ENCODE measurements at places on chromosomes 7 and 10.

- DNase-seq, result no peak
These were observed 31.6 kb downstream of the MKLN1 start for GRCh38 chr7:131359136-131359776.

DNA sequence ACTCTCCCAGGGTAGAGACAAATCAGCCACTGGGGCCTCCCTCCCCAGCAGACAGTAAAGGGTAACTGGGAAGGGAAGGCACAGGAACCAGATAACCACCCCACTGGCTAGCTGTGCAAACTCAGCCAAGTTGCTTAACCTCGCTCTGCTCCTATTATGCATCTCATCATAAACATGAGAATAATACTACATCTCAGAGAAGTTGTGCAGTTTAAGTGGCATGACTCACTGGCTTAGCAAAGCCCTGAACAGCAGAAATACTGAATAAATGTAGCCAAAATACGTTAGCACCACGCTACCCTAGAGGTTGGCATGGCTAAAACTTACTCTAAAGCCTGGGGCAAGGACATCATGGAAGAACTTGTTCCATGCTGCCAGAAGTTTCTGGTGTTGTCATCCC, 128.1 kb upstream of the ANK3 start:
- no peak for DNase-seq

- DNase-seq, result peak; percentile 54
These were observed 57.4 kb downstream of the CHST15 start for GRCh38 chr10:124035928-124036558.

DNA sequence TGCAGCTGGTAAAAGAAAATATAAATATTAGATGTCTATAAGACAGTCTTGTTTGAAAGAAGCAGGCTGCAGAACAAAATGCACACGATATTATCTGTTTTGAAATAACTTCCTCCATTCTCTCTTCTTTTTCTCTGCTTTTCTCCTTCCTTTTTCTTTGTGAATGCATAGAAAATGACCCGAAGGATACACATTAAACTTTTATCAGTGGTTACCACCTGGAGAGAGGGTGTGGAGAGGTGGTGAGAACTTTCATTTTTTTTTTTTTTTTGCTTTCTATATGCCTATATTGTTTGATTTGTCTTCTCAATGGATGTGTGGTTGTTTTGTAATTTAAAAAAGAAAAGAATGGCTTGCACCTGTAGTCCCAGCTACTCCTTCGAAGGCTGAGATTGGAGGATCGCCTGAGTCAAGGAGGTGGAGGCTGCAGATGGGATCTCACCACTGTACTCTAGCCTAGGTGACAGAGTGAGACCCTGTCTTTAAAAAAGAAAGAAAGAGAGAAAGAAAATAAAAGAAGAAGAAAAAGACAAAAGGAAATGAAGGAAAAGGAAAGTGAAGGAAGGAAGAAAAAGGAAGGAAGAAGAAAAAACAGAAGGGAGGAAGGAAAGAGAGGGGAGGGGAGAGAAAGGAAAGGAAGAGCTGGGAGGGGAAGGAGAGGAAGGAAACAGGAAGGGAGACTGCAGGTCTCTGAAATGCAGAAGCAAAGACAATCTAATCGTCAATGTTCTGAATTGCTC, 64.4 kb downstream of the SAMD9 start:
- DNase-seq, result no peak

DNA sequence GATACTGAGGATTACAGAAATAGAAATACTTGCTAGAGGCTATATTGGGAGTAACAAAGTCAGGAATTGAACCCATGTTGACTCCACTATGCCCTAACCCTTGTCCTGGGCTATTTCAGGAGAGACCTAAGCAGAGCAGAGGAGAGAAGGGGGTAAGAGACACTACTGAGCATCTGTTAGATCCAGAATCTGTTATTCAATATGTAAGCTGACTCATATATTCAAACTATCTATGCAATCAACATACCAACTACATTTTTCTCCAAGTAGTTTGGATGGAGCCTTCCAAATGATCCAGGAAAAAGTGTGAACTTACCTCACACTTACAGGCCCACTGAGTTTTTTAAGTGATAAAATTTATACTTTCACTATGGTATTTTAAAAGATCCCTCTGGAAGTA, 216.1 kb downstream of the IMMP2L start:
- no peak for DNase-seq

DNA sequence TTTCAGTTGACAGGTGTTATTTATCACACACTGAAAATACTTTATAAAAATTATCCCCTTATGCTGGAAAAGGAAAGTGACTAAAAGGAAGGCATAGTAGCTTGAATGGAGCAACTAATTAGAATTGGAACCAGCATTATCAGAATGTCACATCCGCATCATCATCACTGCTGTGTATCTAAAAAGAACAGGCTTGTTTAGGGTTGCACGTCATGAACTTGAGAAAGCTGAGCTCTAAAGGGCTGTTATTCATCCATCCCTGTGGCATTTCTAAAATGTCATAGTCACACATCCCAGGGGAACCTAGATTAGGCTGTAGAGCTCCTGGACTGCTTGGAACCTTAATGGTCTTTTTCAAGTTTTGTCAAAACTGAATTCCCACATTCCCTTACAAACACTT, 54.4 kb downstream of the KLHDC10 start:
- DNase-seq, result no peak

GRCh38 chr7:156918635-156919034, 25.7 kb upstream of the LMBR1 start:
- DNase-seq, result no peak

- DNase-seq, result no peak
These were observed 12.9 kb upstream of the VIM start for GRCh38 chr10:17214971-17215781.

DNA sequence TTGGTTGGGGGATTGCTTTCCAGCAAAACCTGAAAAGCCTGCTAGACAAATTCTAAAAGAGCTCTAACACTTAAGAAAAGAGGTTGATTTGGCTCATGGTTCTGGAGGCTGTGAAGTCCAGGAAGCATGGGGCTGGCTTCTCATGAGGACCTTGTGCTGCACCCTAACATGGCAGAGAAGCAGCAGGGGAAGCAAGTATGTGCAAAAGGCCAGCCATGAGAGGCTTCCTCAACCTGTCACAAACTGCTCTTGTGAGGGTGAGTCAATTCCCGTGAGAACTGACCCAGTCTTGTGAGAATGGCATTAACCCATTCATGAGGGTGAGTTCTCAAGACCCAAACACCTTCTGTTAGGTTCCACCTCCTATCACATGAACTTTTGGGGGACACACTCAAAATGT, 54.3 kb upstream of the IGFBP3 start:
- DNase-seq, result no peak

DNA sequence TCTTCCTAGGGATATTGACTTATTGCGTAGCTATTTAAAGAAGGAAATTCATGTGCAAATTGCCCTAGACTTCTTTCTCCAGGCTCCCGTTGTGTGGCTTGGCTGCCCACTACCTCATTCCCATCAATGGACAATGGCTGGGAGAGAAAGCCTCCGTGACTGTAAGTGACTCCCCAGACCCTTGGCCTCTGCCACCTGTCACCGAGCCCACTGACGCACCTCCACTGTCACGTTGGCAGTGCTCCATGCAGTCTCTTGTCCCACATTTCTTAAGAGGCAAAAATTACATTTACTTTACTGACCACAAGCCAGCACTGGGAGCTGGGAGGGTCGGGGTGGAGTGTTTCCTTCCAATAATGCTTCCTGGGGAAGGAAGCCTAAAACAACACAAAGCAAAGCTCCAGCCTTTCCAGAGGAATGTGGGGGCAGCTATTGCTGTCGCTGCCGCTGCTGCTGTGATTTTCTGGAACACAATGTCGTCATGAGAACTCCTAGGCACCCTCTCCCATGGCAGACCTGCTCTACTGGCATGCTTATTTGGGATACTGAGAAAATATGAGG, 89.7 kb upstream of the STEAP1B start:
- DNase-seq, result no peak

DNA sequence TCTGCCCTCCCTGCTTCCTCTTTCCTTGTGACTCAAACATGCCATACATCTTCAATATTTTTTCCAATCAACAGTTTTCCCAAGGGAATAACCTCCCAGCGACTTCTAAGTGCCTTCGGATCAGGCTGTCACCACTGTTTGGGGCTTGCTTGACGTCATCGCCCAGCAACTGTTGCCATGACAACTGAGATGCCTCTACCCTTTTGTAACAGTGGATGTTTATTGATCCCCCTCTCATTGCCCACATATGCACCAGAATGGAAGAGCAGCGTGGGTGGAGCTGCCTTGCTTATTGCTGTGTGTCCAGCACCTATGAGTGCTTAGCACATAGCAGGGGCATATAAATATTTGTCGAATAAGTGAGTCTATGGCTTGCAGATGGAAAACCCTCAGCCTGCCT, 14.4 kb downstream of the FFAR4 start:
- DNase-seq, result no peak

DNA sequence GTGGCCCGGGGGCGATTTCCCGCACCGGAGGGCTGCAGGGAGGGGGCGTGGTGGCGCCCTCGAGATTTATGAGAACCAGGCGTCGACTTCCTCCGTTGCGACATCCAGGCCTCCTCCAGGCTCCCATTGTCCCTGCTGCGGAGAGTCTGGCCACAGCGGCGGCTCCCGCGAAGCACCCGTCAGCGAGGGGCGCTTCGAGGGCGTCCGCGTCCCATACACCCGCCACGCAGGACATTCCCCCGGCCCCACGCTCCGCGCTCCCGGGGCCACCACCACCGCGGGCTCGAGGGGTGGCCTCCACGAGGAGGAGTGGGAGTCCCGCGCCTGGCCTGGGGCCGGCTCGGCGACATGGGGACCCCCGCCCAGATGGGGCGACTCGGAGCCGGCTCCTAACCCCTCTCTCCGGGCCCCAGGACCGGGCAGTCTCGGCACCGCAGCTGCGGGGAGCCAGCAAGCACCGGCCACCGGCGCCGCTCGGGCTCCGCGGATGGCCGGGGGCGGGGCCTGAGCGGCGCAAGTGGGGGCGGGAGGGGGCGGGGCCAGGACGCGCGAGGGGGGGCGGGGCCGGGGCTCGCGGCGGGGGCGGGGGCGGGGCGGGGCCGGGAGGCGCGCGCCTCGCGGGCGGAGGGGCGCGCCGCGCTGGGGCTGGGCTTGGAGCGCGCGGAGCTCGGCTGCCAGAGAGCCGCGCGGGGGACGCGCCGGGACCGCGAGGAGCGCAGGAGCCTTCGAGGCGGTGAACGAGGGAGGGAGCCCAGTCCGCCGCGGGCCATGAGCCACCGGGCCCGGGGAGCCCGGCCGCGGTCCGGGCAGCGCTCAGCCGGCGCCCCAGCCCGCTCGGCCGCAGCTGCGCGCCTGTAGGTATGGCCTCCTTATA, at the start of gene SH2B2:
SH2B2 (plus strand) TSS at position 632 of the 874 bp plus-strand sequence. CDS start 13,683 bp downstream, outside the sequence.
- peak; percentile 34 for DNase-seq

DNA sequence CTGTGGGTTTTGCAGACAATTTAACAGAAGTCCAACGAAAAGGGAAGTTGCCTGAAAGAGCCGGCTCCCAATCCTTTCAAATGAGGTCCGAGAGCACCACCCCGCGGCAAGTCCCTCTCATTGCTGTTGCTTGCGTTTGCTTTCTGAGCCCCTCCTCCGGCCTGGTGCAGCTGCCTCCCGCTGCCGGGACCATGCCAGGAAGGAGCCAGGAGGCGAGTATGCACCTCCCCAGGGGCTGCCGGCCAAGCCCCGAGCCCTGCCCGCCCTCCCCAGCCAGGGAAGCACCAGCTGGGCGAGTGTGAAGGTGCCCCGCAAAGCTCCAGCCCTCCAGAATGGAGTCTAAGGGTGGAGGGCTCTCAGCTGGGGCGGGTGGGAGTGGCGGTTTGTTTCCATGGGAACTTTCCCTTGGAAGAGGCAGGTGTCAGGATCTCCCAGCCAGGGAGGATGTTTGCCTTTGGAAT, 25.8 kb upstream of the PPP2R2D start:
- peak; percentile 74 for DNase-seq

DNA sequence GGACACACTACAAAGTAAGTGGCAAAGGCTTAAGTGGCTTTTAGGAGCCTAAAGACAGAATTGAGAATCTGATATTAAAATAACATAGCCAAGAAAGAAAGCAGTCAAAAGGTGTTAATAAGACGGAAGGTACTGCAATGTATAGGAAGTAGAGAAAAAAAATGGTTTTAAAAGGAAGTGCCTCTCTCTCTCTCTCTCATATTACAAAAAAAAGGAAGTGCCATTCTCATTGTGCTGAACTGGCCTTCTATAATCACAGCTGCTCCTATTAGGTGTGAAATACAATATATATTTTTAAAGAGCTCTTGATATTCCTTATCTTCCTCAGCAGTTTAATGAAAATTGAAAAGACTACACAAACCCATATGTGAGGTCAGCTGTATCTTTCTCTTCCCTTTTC, 199.4 kb upstream of the NPVF start:
- DNase-seq, result no peak

DNA sequence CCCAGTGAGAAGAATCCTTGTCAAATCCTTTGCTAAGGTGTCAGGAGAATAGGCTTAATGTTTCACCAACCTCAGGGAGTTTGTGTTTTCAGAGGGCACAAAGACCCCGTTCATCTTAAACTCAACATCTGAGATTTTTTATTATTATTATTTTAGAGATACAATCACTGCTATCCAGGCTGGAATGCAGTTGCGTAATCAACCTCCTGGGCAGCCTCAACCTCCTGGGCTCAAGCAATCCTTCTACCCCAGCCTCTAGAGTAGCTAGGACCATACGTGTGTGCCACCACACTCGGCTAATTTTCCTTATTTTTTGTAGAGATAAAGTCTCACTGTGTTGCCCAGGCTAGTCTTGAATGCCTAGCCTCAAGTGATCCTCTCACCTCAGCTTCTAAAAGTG, 599.2 kb downstream of the KCNMA1 start:
- no peak for DNase-seq

GRCh38 chr7:21076574-21076973, 289.9 kb upstream of the SP8 start:
- no peak for DNase-seq

GRCh38 chr10:5142199-5142598, 42.8 kb downstream of the AKR1C8 start:
- no peak for DNase-seq

- peak; percentile 46 for DNase-seq
These were observed 64.6 kb downstream of the WDR37 start for GRCh38 chr10:1120801-1121211.

DNA sequence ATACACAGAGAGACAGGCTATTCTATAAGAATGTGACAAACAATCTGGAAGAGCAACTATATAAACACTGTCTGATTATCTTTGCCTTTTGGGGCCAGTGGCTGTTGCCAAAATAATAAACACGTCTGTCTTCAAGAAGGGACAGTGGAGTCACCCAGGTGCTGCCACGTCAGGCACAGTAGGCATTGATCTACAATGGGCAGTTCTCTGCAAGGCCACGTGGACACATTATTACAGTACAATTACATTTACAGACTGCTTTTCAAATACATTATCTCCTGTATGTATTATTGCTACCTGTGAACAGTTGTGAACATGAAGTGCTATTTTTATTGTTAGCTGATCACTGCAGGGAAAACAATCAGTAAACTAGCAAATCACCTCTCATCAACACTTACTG, 14.0 kb downstream of the DNMBP start:
- DNase-seq, result no peak

- peak; percentile 99 for DNase-seq
These were observed 76.5 kb upstream of the DDC start for GRCh38 chr7:50641442-50642405.

- DNase-seq, result no peak
These were observed 273.9 kb upstream of the ZNF32 start for GRCh38 chr10:43922335-43923280.

All from pons (tissue), 1 donor.